ENCODE measurements at places on chromosomes 4 and X.

- DNase-seq: no peak
These were observed 105.6 kb upstream of the SCML1 start for GRCh38 chrX:17631647-17632046.

GRCh38 chrX:39834600-39834999 lies 263.2 kb downstream of the BCOR start:
- DNase-seq: no peak

DNA sequence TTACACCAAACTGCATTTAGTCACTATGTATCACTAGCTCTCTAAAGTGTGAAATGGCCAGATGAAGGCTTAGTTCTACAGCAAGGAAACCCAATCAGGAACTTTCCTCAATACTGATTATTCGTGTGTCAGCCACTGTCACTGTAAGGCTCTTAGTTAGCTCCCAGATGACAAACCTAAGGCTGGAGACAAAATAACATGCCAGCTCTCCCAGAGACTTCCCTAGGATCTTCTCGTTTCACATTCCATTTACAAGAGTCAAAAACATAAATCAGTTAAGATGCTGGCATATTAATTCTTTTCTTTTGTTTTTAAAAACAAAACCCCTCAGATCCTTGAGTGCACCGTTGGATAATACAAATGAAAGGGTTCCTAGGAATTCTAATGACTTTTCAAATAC lies 88.2 kb upstream of the TFDP3 start:
- DNase-seq: no peak

- no peak for DNase-seq
These were observed 704 bp upstream of the SEPSECS start for GRCh38 chr4:25160714-25161592.

- no peak for DNase-seq
These were observed 102.0 kb downstream of the AFAP1 start for GRCh38 chr4:7837597-7838135.

- no peak for DNase-seq
These were observed 561.2 kb upstream of the DIPK2B start for GRCh38 chrX:45761920-45762319.
